Foreskin fibroblast (primary cell): ENCODE measurements at places on chromosomes 3 and 15.

DNA sequence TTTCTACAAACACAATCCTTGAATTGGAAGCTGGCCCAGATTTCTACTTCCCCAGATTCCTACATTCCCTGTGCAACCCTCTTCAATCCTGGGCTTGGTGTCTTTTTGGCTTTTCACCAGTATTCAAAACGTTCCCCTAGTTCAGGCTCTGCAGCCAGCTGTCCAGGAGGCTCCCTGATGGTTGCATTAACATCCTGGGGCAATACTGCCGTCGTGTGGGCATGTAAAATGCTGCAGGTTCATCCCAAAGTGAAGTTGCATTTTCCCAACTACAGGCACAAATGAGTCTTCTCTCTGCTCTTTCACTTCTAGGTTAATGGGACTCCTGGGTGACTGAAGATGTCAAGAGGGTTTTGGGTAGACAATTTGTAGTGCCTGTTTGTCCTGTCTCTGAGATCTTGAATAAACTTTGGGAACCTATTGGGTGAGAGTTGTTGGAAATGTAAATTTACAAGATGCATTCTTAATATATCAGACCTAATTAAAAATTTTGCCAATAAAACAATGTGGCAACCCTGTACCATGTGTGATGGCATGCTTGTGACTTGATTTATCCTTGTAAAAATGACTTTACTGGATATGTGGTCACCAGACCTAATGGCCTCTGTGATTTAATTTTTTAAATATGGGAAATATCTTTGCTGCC is 28.6 kb downstream of the SOX14 start:
- peak; percentile 12 for DNase-seq

DNA sequence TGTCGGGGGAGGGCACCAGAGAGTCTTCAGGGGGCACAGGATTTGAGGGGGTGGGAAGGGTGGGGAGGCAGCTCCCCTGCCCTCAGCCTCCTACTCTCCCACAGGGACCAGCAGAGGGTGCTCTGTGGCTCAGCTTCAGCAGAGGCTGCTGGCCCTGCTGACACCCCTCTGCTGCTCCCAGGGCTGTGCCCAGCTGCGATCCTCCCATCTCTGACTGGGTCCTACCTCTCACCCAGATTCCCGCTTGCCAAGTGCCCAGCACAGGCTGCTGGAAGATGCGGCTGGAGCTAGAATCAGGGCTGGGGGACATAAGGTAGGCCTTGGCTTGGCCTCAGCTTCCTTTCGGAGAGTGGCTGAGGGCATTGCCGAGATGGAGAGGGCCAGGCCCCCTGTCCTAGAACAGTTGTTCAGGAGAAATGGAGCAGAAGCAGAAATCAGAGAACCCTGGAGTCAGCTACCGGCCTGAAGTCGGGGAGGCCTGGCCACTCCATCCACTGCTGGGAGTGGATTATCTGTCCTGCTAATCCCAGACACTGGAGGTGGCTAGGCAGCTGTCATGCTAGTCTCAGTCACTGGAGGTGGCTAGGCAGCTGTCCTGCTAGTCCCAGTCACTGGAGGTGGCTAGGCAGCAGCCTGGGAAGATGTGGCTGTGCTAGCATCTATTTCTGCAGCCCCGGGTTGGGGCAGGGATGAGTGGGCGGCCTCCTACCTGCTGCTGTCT is 3.9 kb downstream of the GRM2 start:
- DNase-seq = peak; percentile 29

- peak; percentile 32 for DNase-seq
Measured at GRCh38 chr3:40096661-40097111, 212.8 kb upstream of the EIF1B start.

DNA sequence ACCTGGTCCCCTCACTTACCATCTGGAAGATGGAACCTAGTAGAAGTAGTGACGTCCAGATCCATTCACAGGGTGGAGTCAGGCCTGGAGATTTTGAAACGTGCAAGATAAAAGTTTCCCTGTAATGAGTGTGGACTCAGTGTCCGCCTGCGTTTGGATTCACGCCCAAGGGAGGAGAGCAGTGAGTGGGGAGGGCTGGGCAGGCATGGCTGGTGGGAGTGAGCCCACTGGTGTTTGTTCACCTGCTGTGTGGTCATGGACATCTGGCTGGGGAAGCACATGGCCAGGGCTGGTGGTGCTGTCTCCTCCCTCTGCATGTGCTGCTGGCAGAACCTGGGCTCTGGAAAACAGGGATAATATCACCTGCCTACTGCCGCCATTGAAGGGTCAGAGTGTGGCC is 37.0 kb downstream of the RLBP1 start:
- no peak for DNase-seq

GRCh38 chr3:129563850-129564535 is 21.0 kb downstream of the H1-8 start:
- DNase-seq = peak; percentile 54

GRCh38 chr3:194174980-194175379 is 39.0 kb downstream of the HES1 start:
- no peak for DNase-seq

DNA sequence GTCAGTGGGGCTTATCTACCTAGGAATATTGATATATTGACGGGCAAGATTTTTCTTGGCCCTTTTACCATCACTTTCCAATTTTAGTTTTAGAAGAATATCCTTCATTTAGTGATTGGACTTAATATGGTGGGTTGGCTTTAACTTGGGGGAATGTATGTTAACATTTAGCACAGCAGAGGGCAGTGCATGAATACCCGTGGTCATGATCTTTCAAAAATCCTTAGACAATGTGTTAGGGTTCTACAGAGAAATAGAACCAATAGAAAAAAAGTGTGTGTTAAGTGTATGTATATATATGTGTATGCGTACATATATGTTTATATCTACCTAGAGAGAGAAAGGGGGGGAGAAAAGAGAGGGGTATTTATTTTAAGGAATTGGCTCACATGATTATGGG is 36.9 kb downstream of the GPR171 start:
- DNase-seq = peak; percentile 18

GRCh38 chr3:63968612-63969350 is 54.5 kb downstream of the PSMD6 start:
- no peak for DNase-seq

- DNase-seq = no peak
Measured at GRCh38 chr3:63679186-63679585, 26.7 kb downstream of the SNTN start.

DNA sequence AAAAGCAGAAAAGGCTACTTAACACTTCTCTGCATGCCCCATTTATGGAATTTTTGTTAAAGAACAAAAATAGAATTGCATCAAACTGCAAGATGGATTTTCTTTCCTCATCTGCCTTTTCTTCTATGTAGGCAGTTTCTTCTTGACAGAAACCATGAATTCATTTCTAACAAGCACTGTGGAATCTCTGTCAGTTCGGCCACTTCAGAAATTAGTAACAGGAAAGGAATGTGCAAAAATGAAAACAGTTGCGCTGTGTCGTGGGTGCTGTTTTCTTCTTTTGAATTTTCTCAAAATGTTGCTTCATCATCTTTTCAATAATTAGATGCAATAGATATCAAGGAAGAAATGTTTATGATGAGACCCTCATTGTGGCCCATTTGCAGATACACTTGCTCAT is 151.6 kb downstream of the FOXB1 start:
- peak; percentile 60 for DNase-seq

DNA sequence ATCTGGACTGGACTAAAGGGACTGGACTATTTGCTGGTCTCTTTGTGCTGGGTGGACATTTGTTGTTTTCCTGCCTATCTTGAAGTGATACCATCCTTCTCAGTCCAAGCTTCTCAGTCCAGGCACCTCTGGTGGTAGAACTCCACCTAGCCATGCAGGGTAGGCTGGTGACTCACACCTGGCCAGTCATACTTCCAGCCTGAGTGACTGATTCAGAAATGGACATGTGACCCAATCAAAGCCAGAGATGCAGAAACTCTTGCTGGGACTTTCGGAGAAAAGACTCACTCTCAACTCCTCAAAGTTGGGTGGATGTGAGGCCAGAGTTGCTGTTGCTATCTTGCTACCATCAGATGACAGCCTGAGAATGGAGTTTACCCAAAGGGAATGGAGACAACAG is 5.6 kb upstream of the ASB14 start:
- DNase-seq = peak; percentile 74

GRCh38 chr3:72241525-72241924 is 456.6 kb upstream of the PROK2 start:
- no peak for DNase-seq

DNA sequence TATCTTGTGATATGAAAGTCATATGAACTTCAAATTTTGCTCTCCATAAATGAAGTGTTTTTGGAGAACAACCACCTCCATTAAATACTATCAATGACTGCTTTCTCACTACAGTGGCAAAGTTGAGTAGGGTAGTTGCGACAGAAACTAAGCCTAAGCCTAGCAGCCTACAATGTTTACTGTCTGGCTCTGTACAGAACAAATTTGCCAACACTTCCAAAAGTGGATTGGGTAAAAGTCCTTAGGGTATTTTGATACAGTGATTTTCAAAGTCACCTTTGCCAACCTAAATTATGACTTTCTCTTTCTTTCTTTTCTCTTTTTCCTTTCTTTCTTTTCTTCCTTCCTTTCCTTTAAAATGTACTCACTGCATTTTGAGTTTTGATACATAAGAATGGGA is 142.6 kb downstream of the PLCL2 start:
- no peak for DNase-seq

GRCh38 chr15:80152180-80152895 is 461 bp upstream of the FAH start:
- DNase-seq = peak; percentile 97

DNA sequence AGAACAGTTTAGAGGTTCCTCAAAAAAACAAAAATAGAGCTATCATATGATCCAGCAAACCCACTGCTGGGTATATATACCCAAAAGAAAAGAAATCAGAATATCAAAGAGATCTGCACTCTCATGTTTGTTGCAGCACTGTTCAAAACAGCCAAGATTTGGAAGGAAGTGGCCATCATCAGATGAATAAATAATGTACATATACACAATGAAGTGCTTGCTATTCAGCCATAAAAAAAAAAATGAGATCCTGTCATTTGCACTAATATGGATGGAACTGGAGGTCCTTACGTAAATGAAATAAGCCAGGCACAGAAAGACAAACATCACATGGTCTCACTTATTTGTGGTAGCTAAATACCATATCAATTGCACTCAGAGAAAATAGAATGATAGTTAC is 58.4 kb downstream of the SCAPER start:
- no peak for DNase-seq

- no peak for DNase-seq
Measured at GRCh38 chr3:114143817-114144216, 35.0 kb downstream of the DRD3 start.

GRCh38 chr3:169112153-169112892 is 551.2 kb downstream of the MECOM start:
- peak; percentile 88 for DNase-seq

DNA sequence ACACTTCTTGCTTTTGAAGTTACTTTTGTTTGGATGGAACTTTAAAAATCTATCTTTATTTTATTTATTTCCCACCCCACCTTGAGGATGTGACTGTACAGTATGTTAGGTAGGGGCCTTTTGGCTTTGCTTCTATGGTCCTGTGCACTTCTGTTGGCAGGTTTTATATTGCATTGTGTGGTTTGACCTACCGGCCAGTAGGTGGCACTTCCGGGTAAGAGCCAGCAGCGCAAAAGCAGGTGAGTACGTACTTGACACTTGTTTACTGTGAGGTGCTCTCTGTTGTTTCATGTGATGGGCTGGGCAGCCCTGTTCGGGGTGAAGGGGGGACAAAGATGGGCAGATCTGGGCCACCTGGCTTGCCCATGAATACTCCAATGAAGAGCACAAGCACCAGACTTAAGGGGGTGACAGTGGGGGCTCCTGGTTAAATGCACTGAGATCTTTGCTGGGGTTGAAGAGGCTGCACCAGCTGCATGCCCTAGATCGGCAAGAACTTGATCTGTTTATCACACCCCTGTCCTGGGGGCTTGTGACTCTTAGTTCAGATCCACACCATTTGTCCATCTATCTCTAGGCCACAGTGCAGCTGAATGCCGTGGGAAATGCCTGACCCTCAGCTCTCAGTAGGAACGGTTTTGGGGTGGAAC is 131.6 kb downstream of the NLGN1 start:
- no peak for DNase-seq

DNA sequence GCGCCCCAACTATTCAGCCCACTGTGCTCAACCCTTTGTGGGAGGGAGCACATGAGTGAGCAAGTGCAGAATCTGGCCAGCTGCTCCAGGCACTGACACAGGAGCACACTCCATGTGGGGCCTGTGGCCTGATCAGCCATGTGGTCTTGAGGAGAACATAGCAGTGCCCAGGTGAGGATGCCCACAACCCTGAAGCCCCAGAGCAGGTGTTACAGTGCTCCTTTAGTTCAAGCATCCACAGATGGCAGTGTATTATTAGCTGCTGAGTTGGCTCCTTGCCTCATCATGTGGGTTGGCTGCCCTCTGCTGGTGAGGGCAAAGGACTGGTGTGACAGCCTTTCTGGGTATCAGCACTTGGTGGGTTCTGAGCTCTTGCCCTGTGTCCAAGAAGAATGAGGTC is 1588.2 kb downstream of the SI start:
- peak; percentile 1 for DNase-seq
